ENCODE measurements at places on chromosomes 2 and 18.
A peak's percentile ranks its signal among the peaks of the same experiment; 100 is the strongest.

- DNase-seq: peak; percentile 76
These were observed 31.6 kb upstream of the CASP10 start for GRCh38 chr2:201151127-201151981.

- no peak for DNase-seq
These were observed 22.2 kb upstream of the MYL1 start for GRCh38 chr2:210337159-210337558.

DNA sequence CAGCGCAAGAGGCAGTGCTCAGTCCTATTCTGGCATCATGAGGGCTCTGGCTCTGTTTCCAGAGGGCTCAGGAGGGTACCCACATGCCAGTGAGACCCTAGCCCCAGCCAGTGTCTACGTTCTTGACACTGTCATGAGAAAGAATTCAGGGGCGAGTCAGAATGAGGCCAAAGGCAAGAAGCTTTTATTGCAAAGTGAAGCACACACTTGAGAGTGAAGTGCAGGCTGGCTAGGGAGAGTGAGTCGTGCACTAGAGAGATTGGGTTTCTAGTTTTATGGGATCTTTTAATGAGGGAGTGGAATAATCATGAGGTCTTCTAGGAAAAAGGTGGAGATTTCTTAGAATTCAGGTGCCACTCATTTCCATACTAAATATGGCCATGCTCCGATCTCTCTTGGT is 164.1 kb downstream of the DCDC2C start:
- no peak for DNase-seq

GRCh38 chr2:124180635-124181034 is 155.5 kb downstream of the CNTNAP5 start:
- DNase-seq: no peak

DNA sequence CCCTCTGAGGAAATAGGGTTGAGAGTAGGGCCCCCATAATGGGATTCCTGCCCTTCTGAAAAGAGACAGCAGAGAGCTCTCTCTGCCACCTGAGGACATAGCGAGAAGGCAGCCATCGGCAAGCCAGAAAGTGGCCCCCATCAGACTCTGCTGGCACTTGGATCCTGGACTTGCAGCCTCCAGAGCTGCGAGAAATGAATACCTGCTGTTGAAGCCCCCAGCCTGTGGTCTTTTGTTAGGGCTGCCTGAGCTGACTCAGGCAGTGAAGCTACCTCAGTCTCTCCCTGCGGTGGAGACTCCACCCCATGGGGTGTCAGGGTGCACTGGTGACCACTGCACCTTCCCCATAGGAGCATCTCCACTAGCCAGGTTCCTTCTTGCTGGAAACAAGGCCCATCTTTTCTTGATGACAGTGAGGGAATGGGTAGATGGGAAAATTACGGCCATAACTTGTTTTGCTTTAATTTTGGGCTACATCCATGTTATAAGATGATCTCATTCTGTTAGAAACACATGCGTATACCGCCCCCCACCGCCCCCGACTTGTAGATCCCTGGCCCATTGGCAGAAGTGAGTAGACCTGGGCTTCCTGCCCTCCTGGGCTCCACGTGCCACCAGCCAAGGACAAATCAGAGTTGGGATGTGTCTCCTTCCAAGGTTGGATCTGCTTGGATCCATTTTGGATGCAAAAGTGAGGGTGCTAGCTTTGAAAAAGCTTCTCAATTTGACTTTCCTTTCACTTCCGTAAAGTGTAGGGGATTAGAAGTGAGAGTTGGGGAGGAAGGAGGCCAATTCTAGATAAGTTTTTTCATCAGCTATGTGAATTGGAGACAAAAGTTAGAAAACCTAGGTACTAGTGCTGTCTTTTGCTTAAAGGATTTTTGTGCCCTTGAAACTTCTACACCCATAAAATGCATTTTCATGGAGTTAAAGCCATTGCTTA is 42.9 kb downstream of the NCK2 start:
- DNase-seq: no peak

GRCh38 chr2:19274439-19274838 is 84.0 kb downstream of the OSR1 start:
- no peak for DNase-seq

- DNase-seq: no peak
These were observed 115.7 kb downstream of the FAM210A start for GRCh38 chr18:13610555-13611141.

DNA sequence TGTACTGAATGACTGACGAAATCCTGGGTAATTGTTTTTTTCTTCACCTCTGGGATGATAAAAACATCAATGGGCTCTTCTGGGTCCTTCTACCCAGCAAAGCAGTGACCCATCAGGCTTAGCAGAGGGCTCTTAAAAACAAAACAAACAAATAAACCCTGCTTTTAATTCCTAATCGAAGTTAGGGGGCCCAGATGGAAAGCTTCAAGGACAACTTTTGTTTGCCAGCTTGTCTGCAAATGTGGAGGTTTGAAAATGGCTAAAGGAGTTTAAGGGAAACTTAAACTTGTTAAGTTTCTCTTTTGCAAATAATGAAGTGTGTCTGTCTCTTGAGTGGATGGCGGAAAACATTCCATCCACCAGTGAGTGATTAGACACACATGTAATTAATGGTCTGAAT is 327.2 kb downstream of the SATB2 start:
- DNase-seq: no peak

- no peak for DNase-seq
These were observed 40.5 kb downstream of the EHBP1 start for GRCh38 chr2:62745891-62746481.

GRCh38 chr2:238376884-238377391 is 49.8 kb upstream of the ASB1 start:
- DNase-seq: peak; percentile 77

DNA sequence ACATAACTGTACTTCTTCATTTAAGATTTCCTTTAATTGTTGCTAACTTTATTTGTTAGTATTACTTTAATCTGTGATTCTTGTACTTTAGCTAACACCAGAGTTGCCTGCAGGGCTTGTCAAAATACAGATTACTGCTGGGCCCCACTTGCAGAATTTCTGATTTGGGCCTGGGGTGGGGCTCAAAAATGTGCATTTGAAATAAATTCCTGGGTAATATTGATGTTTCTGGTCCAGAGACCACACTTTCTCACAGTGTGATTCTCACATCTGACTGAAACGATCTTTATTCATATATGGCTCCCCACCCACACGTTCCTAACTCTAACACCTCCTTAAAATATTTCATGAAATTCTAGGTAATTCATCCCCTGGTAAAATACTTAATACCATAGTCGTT is 452.6 kb upstream of the ACVR2A start:
- DNase-seq: no peak

DNA sequence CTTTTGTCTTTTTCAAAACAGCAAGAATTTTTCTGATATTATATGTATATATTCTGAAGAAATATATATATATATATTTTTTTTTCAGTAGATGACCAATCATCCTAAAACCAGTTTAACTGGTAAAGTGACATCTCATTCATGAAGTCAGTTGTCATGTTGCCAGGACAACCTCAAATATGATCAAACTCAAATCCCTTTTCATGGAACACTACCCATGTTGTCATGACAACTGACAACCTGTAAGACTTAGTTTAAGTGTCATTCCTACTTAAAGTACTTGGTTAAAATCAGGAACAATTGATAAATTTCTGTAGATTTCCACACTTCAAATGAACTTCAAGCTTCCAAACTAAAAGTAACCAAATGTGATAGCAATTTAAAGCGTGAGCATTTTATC is 101.8 kb upstream of the ERBB4 start:
- no peak for DNase-seq

DNA sequence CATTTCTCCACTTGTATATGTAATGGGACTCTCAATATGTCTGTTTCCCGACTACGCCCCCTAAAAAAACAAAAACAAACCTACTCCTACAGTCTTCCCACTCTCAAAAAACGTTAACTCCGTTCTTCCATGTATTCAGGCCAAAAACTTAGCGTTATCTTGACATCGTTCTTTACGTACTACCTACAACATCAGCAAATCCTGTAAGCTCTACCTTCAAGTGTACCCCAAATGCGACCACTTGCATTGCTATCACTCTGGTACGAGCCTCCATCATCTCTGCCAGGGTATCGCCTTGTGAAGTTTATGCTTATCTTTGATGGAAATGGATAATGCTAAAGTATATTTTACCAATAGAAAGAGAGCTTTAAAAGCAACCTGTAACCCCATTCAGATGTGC is 479 bp downstream of the GPATCH11 start:
- DNase-seq: no peak

- DNase-seq: no peak
These were observed 34.8 kb downstream of the TBC1D8 start for GRCh38 chr2:101116348-101116747.

- DNase-seq: no peak
These were observed 166.7 kb downstream of the FHOD3 start for GRCh38 chr18:36464126-36464651.

- no peak for DNase-seq
These were observed 78.6 kb downstream of the NDUFA10 start for GRCh38 chr2:239946562-239946863.

DNA sequence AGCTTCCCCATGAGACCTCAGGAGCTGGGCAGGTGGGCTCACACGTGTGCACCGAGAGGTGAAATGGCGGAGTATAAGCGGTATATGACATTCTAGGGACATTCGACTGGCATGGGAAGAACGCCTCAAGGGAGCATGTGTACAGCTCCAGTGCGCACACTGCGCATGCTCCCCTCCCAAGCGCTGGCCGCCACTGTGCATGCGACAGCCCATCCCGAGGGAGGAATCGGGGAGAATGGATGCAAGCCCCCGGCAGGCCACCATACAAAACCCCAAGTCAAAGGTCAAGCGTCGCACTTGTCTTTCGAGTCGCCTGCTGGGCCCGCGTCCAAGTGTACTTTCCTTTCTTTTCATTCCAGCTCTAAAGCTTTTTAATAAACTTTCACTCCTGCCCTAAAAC is 103.4 kb upstream of the ODC1 start:
- DNase-seq: no peak

DNA sequence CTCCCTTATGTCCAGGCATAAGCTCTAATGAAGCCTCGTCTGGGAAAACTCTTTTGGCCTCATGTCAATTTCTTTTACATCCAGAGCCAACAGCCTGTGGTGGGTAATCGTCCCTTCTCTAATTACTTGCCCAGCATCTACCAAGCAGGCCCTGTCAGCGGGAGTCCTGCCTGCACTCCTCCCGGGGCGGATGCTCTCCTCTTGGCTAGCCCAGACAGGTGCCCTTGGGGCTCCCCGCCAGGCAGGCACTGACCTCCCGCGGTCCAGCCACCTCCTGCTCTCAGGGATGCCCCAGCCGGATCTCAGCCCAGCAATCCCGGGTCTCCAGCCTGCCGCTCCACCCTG is 74.2 kb downstream of the NCAPH start:
- no peak for DNase-seq

DNA sequence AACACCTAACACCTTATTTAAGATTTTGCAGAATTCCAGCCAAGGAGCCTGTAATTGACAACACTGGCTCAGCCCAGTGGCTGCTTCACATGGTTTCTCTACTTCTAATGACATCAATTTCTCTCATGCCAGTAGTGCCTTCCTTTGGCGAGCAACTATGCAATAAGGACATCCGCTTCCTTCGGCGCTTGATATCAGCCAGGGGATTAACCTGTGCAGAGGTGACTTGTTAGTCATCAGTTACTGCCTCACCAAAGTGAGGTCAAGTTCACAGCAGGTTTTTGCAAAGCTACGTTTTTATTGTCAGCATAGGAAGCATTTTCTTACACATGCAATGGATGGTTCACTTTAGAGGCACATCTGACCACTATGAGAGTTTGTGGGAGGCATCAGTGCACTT is 24.0 kb upstream of the EDAR start:
- no peak for DNase-seq

DNA sequence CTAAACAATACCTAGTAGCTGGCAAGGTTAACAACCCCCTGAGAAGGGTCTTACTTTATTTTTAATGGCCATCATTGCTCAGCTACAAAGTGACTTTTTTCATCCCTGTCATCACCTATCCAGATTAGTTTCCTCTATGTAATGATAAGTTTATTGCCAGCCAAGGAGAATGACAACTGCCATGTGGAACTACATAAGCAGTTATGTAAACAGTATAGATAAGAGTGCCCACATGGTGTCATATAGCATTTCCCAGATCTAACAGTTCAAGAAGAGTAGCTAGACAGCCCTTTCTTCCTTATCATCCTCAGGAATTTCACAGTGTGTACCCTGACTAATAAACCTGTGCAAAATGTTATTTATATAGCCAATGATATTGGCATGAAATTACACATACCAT is 240.2 kb upstream of the PIK3C3 start:
- DNase-seq: no peak

GRCh38 chr2:118121986-118122524 is 33.8 kb downstream of the INSIG2 start:
- DNase-seq: no peak

DNA sequence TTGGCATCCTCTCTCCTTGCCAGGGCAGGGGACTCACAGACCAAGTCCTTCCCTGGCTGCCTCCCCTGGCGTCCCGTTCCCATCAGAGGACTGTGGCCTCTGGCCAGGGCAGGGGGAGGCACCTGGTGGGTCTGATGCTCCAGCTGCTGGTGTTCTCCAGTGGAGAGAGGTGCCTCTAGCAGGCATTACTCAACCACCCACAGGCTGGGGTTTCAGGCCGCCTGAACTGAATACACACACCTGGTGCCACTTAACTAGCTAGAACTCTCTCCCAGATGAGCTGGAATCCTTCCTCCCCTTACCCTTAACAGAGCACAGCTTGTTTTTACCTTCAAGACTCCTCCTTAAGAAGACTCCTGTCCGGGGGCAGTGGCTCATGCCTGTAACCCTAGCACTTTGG is 37.7 kb upstream of the CNGA3 start:
- DNase-seq: no peak

DNA sequence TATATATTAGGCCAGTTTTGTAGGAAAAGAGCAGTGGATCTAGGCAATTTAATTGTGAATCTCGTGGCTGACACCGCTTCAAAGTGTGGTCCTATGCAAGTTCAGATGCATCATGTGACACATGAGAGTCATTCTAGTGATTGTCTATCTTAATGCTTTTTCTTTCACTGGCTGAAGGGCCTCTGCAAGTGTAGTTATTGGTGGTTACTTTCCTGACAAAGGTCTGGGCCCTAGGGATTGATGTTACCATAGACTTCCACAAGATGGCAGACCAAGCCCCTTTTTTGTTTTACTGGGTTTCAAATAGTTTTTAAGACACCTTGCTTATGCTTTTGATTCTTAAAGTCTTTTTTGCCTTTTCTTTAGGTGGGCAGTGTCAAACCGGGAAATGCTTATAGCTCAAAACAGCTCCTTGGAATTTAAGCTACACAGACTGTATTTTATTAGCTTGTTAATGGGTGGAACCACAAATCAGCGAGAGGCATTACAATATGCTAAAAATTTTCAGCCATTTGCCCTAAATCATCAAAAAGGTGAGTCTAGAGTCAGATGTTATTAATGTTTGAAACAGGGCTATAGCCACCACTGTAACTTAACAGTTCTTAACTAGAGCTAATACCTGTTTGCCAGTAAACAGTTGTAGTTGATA is 25.9 kb downstream of the CD8A start:
- DNase-seq: peak; percentile 58

DNA sequence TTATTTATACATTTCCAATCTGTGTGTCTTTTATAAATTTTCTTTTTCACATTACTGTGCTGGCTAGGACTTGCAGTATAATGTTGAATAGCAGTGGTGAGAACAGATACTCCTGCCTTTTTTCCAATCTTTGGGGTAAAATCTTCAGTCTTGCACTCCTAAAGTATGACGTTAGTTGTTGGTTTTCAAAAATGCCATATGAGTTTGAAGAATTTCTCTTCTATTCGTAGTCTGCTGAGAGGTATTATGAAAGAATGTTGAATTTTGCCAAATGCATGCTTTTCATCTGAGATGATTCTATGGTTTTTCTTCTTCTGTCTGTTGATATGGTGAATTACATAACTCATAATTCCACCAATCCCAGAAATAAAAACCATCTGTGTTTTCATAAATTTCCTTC is 335.3 kb upstream of the CHST9 start:
- no peak for DNase-seq

All from inflammatory macrophage treated with lipopolysaccharide for 1 hour (primary cell).